ENCODE measurements at places on chromosomes 1 and 21.

- DNase-seq: no peak
Measured at GRCh38 chr1:232728507-232729263, 76.5 kb upstream of the MAP10 start.

DNA sequence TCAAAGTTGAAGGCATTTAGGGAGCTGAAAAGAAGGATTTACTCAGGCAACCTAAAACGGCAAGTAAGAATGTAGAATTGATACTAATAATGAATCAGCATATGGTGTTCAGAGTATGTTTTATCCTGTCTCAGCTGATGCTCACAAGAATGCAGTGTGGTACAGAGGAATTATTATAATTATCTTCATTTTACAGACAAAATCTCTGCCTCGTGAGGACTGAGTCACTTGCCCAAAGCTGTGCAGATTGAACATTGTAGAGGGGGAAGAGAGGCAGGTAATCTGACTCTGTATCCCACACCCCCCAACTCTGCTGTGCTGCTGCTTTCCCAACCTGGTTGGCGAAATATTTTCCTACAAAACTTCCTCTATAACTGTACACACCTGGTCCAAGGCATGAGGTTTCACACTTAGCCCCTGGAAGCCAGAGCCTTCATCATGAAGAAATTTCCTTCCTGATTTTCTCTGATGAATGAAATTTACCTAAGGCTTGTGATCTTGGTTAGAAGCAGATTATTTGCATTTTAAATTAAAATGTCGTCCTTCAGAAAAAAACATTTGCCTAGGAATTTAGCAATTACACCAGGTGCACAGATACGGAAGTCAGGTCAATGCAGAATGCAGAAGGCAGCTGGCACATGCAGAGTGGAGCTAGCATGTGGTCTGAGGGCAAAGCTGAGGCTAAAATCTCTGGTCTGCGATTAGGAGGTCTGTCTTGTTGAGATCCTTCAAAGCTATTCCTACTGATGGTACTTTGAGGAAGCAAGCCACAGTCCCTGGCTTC is 52.8 kb downstream of the DPT start:
- DNase-seq: no peak

DNA sequence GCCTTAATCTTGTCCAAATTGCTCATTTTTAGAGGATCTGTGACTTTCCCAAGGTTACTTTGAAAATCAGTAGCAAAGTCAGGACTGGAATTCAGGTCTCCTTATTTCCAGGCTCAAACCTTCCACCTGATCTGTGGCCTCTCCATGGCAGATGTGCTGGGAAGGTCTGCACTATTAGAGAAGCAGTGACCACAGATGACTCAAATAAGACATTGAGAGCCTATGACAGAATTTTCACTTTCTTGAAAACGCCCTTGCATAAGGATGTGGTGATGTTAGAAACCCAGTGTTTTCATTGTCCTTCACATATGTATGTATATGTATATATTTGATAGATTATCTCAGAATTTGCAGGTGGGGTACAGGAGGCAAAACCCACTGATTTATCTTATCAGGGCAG is 45.3 kb downstream of the TTC39A start:
- DNase-seq: no peak

DNA sequence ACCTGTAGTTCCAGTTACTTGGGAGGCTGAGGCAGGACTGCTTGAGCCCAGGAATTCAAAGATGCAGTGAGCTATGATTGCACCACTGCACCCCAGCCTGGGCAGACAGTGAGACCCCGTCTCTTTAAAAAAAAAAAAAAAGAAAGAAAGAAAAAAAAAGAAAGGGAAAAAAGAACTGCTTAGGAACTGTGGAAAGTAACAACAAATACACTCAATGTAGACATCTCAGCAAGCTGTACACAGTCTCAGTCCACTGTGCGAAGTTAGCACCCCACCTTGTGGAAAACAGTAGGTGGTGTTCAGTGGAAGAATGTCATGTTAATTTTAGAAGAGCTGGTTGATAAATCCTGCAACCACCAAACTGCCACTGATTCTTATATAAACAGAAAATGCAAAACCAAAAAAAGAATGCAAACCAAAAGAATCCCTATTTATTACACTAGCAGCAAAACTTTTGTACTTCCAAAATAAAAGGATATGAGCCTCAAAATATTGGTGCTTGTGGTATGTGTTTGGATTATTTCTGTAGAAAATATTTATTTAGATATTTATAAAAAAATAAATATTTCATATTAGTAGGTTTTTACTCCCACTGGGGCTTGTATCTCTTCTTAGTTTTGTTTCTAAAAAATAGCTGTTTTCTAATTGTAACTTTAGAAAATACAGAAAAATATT is 31.1 kb downstream of the ALG14 start:
- no peak for DNase-seq

- DNase-seq: no peak
Measured at GRCh38 chr21:24163539-24163938, 1443.7 kb downstream of the MRPL39 start.

- DNase-seq: no peak
Measured at GRCh38 chr1:32886828-32887414, 630 bp downstream of the HPCA start.

GRCh38 chr1:203381151-203381751 is 30.3 kb upstream of the FMOD start:
- DNase-seq: no peak

DNA sequence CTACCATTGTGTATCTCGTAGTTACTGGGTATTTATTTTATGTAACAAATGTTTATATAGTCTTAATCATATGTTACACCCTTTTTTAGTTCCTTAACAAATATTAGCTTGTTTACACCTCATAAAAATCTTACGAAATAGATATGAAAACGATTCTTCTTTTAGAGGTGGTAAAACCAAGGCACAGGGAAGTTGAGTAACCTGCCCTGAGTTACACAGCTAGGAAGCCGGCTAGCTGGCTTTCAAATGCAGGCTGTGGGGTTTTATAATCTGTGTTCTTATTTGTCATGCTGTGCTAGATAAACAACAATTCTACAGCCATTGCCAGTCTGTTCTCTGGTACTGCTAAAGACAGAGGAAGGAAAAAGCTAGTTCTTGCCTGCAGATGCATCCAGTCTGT is 109.6 kb downstream of the NOS1AP start:
- DNase-seq: no peak

DNA sequence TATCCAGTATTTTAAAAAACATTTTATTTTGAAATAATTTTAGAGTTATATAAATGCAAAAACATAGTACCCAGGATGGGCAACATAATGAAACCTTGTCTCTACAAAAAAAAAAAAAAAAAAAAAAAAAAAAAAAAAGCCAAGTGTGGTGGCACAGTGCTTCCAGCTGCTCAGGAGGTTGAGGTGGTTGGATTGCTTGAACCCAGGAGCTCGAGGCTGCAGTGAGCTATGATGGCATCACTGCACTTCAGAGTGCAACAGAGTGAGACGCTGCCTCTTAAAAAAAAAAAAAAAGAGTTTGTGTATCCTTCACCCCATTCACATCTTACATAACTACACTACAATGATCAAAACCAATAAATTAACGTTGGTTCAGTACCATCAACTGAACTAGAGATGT is 115.6 kb upstream of the KIF26B start:
- no peak for DNase-seq

DNA sequence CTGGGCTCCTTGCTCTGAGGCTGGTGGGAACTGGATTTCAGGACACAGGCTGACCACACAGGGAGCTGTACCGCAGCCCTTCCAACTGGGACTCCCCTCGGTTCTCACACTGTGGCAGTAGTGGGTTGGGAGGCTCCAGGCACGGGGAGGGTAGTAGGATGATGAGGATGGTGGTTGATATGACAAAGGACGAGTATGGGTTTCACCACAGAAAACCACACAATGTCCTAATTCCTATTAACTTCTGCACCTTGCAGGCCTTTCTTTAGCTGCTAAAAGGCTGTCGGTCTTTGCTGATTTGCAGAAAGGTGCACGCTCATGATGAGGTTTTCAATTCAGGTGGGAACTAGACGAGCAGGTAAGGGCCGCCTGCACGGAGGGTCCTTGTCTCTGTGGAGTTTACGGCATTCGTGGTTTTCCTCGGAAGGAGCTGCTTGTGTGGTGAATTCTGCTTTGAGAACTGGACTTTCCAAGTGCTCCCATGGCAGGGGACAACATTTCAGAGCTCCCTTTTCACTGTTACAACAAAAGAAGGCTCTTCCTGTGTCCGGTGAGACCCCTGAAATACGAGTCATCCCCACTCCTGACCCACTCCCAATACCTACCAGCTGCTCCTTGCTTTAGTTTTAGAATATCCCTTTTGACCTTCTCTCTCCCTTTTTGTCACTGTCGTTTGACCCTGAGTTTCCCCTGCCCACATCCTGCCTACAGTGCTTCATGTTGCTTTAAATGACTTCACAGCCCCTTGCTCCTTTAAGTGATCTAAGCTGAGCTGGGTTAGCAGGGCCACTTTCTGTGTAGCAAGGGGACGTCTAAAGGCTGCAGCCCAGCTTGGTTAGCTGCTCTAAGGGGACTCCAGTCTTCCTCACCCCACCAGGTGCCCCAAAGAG is 125.1 kb downstream of the MRPS6 start:
- no peak for DNase-seq

GRCh38 chr1:167923324-167924056 is 9.6 kb upstream of the ADCY10 start:
- DNase-seq: no peak

DNA sequence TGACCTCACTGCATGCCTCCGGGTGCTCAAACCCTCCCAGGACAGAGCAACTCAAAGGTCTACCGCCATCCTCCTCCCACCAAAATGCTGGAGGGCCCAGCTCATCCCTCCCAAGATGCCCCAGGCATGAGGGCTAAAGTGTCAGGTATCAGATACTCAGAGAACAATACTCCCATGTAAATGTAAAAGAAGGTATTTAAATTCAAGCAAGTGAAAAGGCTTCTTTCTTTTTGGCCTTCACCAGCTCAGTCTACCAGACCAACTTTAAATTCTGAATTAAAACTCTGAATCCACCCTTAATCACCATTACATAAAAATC is 3.0 kb downstream of the PARP1 start:
- no peak for DNase-seq

GRCh38 chr1:26789612-26789865 is 1.8 kb downstream of the PIGV start:
- no peak for DNase-seq

- DNase-seq: no peak
Measured at GRCh38 chr1:102420034-102420433, 423.3 kb upstream of the OLFM3 start.

Measured in activated CD8-positive, alpha-beta memory T cell treated with anti-CD3 and anti-CD28 coated beads, Interleukin-2, amount 50 U/mL, for 4 hours (primary cell).